ENCODE measurements at places on chromosomes 16 and 17.

- DNase-seq: no peak
Measured at GRCh38 chr17:21419299-21420239, 43.4 kb downstream of the KCNJ12 start.

DNA sequence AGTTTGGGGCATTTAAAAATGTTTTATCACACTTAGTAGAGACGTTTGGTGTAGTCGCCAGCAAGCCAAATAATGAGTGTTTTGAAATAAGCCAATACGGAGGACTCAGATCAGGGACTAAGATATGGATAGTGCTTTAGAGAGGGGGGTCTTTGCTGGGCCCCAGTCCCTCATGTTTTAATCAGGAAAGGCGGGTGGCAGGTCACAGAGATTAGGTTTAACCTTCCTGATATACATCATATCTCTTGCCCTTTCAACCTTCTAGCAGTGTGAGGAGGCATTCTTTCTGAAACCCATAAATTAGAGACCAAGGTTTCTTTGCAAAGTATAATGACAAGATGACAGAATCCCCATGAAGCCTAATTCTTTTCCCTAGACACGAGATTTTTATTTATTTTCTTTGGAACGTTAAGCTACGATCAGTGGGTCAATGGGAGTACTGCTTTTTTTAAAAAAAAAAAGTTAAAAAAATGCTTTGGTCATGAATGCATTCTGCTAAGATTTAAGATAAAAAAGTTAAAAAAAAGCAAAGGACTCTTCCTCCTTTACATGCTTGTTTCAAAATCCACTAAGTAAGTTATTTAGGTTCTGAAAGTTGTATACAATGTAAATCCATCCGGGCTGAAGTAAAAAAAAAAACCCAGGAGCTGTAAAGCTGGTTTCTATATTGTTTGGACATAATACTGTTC lies 572.1 kb upstream of the SALL1 start:
- no peak for DNase-seq

GRCh38 chr17:47719411-47720152 lies 13.5 kb upstream of the TBX21 start:
- DNase-seq: peak; percentile 17

- no peak for DNase-seq
Measured at GRCh38 chr16:528111-529011, 849 bp downstream of the CAPN15 start.

DNA sequence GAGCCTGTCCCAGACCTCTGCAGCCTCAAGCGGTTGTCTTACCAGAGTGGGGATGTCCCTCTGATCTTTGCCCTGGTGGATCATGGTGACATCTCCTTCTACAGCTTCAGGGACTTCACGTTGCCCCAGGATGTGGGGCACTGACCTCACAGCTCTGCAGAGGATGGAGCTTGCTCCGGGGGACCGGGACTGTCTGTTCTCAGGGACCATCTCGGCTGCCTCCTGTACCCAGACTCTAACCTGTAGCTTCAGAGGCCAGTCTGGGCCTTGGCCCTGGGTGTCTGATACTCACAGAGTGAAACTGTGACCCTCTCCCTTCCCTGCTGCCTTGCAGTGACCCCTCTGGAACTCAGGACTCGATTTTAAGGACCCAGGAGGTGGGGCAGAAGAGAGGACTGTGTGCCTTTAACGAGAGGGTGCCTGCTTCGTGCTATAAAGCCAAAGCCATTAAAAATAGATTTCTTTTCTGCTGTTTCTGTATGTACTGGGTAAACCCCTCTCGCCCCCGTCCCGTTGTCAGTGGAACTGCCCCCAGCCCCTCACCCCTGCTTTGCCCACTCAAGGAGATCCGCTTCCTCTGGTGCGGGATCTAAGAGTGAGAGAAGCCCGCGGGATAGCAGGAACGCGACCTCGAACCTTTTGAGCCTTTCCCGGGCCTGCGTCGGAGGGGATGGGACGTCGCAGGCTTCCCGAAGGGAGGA lies 1.1 kb upstream of the LLGL2 start:
- no peak for DNase-seq

GRCh38 chr17:68909066-68909465 lies 46.1 kb downstream of the ABCA8 start:
- DNase-seq: peak; percentile 96

DNA sequence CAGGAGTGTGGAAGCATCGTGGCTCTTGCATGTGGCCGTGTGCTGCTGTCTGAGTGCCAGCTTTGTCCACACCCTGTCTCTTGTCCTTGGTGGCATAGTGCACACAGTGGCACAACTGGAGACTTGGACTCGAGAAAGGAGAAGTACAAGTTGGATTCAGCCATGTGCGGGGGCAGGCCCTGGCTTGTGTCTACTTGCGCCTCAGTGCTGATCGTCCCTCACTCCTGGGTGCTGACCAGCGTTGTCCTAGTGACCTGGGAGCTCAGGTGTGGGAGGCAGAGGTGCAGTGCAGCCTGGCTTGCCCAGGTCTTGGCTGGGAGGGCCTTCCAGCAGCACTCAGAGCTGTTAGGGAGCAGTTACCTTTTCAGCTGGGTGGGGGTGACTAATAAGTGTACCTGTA lies 20.6 kb downstream of the MPRIP start:
- DNase-seq: no peak

- DNase-seq: no peak
Measured at GRCh38 chr17:81926451-81927151, 934 bp downstream of the MAFG start.

- no peak for DNase-seq
Measured at GRCh38 chr17:55314784-55315491, 50.2 kb downstream of the HLF start.

- DNase-seq: no peak
Measured at GRCh38 chr17:68289936-68290267, 1.0 kb downstream of the SLC16A6 start.

DNA sequence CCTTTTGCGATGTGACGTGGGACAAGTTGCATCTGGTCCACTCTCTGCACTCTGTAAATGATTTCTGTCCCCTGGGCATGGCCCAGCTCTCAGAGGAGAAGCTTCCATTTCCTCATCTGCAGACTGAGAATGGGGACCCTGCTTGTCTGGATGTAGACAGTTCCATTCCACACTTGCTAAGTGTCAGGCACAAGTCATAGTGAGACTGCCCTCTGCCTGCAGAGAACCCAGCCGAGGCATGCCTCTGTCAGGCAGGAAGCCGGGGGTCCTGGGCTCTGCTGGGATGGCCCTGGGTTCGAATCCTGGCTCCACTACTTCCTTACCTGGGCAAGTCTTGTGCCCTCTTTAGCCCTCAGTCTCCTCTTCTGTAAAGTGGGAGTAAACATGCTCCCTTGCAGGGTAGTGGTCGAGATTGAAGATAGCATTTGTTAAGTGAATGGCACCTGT lies 4.1 kb downstream of the MAP2K3 start:
- DNase-seq: no peak

DNA sequence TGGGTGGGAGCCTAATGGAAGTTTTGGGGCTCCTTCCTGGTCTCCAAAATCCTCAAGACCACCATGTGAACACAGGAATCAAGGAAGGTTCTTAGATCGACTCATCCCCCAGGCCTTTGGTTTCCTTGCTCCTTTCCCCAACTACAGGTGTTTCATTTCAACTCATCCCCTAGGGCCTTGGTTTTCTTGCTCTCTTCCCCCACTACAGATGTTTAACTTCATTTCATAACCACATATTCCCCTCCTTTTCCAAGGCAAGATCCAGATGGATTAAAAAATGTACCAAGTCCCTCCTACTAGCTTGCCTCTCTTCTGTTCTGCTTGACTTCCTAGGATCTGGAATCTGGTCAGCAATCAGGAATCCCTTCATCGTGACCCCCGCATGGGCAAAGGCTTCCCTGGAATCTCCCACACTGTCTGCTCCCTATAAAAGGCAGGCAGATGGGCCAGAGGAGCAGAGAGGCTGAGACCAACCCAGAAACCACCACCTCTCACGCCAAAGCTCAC lies at the start of gene CCL11:
Gene CCL11, plus strand, starts transcription at position 457 of the 507 bp plus-strand sequence. CDS start 67 bp downstream, outside the sequence.
- no peak for DNase-seq

DNA sequence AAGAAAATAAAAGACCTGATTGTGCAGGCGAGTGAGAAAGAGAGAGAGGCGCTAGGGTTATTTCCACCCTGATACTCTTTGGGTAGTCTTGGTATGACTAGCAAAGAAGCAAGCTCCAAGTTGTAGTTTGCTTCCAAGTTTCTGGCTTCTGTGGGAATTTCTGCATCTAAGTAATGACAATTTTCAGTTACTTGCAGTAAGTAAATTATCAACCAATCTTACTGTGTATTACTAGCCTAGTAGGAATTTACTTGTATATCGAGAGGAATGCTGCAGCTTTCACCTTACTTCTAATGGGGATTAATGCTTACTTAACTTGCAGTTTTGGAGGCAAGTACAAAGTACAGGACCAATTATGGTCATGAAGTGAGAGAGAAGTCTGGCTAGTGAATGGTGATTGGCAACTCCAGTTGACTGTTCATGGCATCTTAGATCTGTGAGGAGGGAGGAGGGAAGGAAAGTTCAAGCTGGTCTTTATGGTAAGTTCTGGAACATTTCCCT lies 31.9 kb downstream of the TENT4B start:
- no peak for DNase-seq

- DNase-seq: no peak
Measured at GRCh38 chr16:55502801-55503366, 6.0 kb upstream of the LPCAT2 start.

- no peak for DNase-seq
Measured at GRCh38 chr16:67914758-67915495, 16.7 kb downstream of the CTRL start.

GRCh38 chr16:68179196-68179795 lies 56.6 kb downstream of the ESRP2 start:
- DNase-seq: no peak

DNA sequence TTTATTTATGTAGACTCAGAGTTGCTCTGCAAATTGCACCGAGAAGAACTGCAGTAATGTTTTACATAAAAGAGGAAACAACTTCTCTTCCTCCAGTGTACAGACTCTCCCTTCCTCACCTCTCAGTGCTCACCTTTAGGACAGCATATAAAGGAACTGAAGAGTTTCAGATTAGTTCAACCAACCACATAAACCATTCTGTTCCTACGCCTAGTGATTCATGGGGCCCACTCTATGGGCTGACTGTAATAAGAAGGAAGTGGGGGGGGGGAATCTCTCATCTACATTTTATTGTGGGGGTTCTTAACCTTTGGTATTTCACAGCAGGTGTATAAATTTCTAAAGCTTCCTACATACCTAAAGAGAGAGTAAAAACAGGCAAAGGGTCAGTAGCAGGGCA lies 18.3 kb downstream of the ZSWIM7 start:
- no peak for DNase-seq

All from BJ (cell line).